Activated CD4-positive, alpha-beta memory T cell treated with anti-CD3 and anti-CD28 coated beads for 36 hours (primary cell): ENCODE measurements at places on chromosomes 3 and 15.

DNA sequence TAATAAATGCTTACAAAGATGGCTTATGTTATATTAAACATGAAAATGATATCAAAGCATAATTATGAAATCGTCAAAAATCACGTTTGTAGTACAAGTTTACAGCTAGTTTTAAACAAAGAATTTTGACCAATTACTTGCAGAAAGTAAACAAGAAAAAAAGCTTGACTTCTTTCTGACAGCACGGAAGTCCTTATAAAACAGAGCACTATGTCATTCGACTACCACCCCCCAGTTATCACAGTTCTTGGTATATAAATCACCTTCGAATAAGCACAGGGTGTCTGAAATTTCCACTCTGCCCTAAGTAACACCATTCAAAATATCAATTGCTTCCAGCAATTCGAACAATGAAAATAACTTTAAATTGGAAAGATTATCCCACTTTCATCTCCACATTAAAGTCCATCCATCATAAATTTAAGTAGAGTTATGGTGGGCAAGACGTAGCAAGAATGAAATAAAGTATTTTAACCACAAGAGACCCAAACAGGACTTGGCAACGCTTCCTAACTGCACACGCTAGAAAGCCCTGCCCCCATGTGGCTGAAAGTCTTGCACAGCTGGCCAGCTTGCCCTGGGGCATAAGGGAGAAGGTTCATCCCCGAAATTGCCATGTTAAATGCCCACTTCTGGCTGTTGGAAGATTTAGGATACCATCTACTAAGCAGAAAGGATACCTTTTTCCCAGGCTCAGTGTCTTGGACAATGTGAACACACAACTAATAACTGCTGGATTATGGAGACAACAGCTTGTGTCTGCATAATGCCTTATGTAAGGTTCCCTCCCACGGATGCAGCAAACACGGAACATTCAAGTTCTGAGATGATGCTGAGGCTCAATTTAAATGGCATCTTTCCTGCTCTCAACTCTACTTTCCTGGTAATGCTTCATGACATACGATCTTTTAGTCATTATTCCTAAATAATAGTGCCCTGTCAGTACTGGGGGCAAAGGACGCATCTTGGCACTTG, 116.4 kb upstream of the TJP1 start:
- no peak for DNase-seq

- no peak for DNase-seq
Observed at GRCh38 chr3:111853068-111853467, 6.0 kb upstream of the PHLDB2 start.

GRCh38 chr15:66631616-66632263, 65.9 kb upstream of the LCTL start:
- DNase-seq, result no peak

- DNase-seq, result no peak
Observed at GRCh38 chr15:66879531-66880368, 177.7 kb downstream of the SMAD6 start.

DNA sequence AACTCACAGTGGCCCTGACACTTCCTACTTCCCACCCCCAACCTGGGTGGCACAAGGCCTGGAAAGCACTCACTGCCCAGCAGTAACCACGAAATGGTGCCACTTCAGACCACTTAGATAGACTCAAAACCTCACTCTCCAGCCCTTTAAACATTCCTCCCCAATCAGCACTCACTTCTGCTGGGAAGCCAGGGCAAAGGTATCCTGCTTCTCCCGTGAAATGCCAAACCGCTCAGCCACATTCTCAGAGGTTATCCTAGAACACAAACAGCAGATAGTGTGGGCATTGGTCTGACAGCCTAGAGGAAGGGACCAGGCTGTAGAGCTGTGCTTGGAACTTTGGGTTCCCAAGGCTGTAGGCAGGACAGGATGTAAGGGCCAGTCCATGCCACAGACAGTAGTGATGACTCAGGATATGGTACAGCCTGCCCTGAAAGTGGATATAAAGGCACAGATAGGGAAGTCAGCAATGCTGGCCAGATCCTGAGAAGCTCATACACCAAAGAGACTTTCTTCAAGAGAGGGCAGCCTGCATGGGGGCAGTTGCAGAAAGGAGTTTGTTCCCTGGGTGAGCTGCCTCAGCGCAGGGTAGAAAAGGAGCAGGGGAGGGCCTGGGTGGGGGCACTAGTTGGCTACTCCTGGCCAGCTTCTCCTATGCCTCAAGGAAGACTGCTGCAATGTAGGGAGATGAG, 9.2 kb downstream of the ACAA1 start:
- peak; percentile 7 for DNase-seq

- DNase-seq, result no peak
Observed at GRCh38 chr15:61935493-61935892, 124.8 kb downstream of the VPS13C start.

GRCh38 chr15:41465822-41466421, 27.8 kb upstream of the ITPKA start:
- no peak for DNase-seq

GRCh38 chr3:190491533-190492054, 22.3 kb upstream of the IL1RAP start:
- DNase-seq, result peak; percentile 37

DNA sequence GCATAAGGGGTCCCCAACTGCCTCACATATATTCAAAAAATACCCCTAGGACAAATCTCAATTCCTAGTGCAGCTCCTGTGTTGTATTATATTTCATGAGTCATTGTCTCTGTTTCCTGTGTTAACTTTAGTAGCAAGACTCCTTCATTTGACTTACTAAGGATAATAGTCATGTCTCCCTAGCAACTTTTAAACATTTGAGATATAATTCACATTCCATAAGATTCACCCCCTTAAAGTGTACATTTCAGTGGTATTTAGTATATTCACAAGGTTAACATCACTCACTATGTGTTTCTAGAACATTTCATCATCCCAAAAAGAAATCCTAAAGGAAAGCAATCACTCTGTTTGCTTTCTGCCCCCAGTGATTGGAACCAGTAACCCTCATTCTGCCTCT, 121.3 kb upstream of the WNT7A start:
- no peak for DNase-seq

DNA sequence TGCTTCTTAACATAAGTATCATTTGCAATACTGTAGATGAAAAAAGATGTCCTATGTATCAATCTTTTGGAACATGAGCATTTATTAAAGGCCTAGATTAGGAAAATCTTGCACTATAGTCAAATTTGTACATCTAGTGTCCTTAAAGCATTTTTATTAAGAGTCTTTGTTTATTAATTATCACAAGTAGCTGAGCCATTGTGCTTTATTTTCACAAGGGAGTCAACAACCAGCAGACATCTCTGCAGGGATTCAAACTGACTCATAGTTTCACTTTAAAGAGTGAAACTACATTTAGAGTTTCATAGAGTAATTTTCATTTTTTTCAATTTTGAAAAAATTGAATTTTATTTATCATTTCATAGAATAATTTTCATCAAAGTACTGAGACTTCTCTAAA, 94.5 kb upstream of the EIF1B start:
- DNase-seq, result no peak

- DNase-seq, result no peak
Observed at GRCh38 chr3:135237371-135238143, 442.5 kb downstream of the EPHB1 start.

DNA sequence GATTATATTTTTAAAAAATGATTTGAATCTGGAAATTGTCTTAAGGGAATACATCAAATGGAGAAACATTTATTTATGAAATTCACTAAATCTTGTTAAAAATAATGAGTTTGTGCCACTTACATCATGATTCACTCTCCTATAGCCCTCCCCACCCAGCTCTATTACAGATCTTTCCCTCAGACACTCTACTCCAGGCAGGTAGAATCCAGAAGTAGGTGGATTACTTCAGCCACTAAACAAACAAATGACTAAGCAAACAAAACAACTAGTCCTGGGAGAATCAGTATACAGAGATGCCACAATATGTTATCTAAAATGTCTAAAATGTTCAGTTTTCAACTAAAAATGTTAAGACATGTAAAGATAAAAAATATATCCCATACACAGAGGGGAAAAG, 608.1 kb upstream of the UBE2E2 start:
- DNase-seq, result no peak

- DNase-seq, result no peak
Observed at GRCh38 chr15:26148156-26148860, 285.2 kb upstream of the ATP10A start.

DNA sequence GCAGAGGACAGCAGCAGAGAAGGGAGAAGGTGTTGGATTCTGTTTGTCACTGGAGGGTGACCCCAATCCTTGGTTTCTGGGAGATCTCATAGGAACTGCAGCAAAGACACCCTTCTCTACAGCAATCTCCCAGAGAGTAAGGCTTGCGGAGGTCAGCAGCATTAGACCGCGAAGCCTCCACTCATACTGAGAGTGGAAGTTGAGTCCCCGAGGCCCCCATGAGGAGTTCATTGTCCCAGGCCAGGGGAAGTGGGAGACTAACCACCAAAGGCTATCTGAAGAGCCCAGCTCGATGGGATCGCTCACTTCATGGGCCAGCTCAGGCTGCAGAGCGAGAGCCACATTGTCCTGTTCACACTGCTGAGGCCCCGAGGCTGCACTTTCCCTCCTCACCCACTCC, 44.6 kb downstream of the GLDN start:
- DNase-seq, result no peak

- peak; percentile 42 for DNase-seq
Observed at GRCh38 chr3:56921573-56922453, 120.1 kb upstream of the ARHGEF3 start.

- no peak for DNase-seq
Observed at GRCh38 chr3:126394977-126395321, 240 bp downstream of the CFAP100 start.

GRCh38 chr3:146505516-146505915, 36.2 kb upstream of the PLSCR2 start:
- no peak for DNase-seq

DNA sequence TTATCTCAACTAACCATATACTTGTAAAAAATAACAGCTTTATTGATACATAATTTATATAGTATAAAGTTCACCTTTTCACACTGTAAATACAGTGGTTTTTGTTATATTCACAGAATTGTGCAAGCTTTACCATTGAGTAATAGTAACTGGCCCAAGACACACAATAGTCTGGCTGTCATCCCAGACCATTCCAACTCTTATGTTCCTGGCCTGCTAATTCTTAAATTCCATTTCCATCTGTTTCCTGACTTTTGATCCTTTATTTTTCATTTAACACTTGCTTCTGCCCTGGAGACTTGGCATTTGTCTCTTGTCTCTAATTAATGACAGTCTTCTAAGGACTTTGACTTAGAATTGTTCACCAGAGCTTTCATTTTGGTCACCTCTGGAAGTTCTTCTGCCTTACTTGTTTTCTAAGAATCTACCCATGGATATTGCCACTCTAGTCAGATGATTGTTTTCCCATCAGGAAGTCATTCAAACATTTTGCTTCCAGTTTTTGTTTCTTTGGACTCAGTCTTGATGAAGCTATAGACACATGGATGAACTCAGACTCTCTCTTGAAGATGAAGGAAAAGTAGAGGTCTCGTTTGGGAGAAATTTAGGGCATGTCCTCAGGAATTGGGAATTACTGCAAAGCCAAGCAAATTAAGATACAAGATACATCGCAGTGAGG, 27.2 kb upstream of the PLSCR4 start:
- DNase-seq, result no peak

GRCh38 chr3:43081796-43082195, 24.1 kb downstream of the POMGNT2 start:
- DNase-seq, result no peak

- no peak for DNase-seq
Observed at GRCh38 chr15:52682781-52683180, 3.6 kb upstream of the ATOSA start.

- DNase-seq, result no peak
Observed at GRCh38 chr15:34791701-34792100, 3.6 kb downstream of the ACTC1 start.

DNA sequence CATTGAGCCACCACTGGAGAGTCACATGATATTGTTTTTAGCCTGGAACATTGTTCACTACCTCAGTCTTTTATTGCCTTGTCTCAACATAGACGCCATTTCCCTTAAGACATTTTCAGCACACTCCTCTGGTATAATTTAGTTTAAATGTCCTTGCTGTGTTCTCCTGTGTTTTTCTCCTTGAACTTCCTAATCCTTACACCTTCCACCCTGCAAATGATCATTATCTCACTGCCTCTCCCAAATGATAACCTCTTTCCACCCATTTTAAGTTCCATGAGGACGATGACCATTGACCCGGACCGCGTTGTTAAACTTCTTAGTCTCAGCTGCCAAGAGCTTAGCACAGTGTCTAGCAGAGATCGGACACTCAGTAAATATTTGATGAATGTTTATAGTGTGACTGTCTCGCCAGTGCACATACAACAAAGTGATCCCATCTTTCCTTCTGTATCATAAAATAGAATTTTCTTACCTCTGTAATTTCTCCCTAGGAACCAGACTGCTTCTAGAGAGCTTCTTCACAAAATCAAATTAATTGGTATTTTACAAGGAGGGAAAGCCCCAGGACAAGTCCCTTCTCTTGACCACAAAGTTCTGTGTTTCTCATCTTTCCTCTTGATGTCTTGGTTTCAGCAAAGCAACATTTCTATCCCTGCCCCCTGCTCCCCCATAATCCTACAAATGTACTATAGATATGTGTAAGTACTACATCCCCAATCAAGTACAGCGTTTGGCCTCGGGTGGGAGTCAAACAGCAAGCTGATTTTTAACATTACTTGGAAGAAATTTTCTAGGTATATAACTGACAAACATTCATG, 429.6 kb downstream of the LPP start:
- peak; percentile 35 for DNase-seq

- no peak for DNase-seq
Observed at GRCh38 chr3:126287536-126288241, 69.5 kb downstream of the KLF15 start.

DNA sequence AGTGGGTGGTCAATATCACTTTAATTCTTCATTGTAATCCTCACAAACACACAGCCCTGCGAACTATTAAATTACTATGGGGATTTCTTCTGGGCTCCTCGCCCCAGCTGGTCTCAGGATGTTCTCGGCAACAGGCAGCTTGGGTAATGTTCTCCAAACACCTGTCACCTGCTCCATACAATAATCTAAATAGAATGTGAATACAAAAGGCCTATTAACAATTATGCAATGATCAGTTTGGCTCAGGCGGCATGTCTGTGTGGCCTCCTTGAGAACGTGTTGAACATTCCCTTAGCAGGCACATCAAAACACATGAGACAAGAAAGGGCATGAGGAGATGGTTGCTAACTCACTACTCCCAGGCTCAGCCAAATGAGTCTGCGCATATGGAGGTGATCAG, 158.6 kb upstream of the KBTBD8 start:
- DNase-seq, result no peak
